Uterus (tissue), 4 donors: ENCODE measurements at places on chromosomes 2 and 18. TPM values are rescaled to one million over a fixed set of nuclear protein-coding genes. Genes with fewer than 3 reads are reported as not detected.

IL1RL2 gene
- 0.70 TPM for total RNA-seq

RAX gene
- not detected for total RNA-seq

ALKAL2 gene
- 82.6 TPM for total RNA-seq

CNGA3 gene
- total RNA-seq: not detected

EVX2 gene
- total RNA-seq: not detected

SPR gene
- 21.8 TPM for total RNA-seq

RMDN2 gene
- 12.5 TPM for total RNA-seq

KLF7 gene
- 24.8 TPM for total RNA-seq

SH3RF3 gene
- 5.1 TPM for total RNA-seq

COLEC11 gene
- total RNA-seq: not detected

TFPI gene
- 135 TPM for total RNA-seq

LCLAT1 gene
- total RNA-seq: 0.88 TPM

SLC9A4 gene
- not detected for total RNA-seq

NDUFAF7 gene
- total RNA-seq: 20.0 TPM

L3MBTL4 gene
- 10.8 TPM for total RNA-seq

FBLN7 gene
- total RNA-seq: 4.4 TPM

AQP12A gene
- not detected for total RNA-seq

TACR1 gene
- 25.4 TPM for total RNA-seq
